Islet precursor cell (in vitro differentiated cells): ENCODE measurements at places on chromosomes 3 and 15.

DNA sequence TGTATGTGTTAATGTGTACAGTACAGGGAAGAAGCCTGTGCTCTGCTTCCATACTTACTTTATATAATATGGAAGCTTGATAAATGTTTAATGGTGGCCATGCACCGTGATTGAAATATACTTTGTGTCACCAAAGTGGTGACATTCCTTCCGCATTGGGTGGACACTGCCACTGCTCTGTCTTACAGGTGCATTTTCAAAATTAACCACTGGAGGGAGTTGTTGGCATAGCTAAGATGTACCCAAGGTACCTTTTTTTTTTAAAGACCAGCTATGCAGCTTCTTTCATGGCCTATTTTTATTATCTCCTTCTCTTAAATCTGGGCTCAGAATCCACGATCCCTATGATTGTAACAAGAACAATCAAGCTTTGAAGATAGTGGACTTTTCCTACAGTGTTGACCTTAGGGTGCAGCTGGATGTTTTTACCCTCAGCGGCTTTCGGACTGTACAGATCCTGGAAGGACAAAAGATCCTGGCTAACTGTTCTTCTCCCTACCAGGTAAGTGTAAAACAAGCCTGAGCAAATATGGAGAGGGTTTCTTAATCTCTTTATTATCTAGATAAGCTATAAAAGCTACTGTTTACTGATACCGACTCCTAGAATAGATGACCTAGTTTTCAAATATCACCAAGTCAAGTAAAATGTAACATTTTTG is 21.6 kb upstream of the PAK6 start:
- peak; percentile 69 for DNase-seq

GRCh38 chr15:66832664-66833063 is 130.6 kb downstream of the SMAD6 start:
- no peak for DNase-seq

- no peak for DNase-seq
These were observed 40.8 kb upstream of the OSTN start for GRCh38 chr3:191158247-191158646.

GRCh38 chr3:133570937-133571320 is 2.6 kb upstream of the CDV3 start:
- DNase-seq, result no peak

DNA sequence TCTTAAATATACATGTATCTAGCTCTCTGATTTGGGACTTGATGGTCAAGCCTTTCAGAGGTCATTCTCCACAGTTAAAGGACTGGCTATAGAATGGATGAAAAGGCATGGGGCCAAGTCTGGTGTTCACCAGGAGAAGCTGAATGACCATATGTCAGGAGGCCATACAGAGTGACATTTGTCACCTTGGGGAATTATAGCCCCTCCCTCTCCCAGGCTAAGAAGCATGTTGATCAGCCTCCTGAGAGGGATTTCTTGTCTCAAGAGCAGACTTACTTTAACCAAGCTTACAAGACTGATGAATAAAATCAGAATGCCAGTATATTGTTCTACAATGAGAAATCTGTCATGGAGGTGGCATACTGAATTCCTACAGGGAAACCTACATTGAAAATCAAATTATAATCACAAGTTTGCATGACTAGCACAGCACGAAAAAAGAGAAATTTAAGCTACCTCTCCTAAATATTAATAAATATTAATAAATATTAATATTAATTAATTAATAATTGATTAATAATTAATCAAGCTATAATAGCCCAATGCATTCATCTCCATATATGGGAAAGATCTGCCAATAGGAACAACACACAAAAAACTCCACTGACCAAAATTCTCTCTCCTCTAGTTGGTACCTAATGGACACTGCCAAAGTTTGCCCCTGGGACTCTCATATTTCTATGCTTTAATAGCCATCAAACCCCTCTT is 47.3 kb downstream of the ATP8B4 start:
- no peak for DNase-seq

- no peak for DNase-seq
These were observed 302.0 kb downstream of the EDEM1 start for GRCh38 chr3:5489536-5489935.

DNA sequence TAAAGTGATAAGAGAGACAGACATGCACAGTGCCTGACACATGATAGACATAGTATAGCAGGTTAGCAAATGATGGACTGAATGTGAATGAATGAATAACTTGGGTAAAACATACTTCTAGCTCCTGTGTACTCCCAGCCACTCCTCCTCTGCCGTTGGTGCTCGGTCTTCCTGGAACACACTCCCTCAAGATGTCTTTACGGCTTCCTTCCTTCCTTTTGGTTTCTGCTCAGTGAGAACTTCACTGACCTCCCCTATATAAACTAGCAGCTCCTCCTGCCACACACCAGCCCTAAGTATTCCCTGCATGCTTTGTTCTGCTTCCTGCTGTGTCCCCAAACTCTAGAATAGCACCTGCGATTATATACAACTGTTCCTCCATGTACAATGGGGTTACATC is 50.2 kb downstream of the RAD54L2 start:
- no peak for DNase-seq

DNA sequence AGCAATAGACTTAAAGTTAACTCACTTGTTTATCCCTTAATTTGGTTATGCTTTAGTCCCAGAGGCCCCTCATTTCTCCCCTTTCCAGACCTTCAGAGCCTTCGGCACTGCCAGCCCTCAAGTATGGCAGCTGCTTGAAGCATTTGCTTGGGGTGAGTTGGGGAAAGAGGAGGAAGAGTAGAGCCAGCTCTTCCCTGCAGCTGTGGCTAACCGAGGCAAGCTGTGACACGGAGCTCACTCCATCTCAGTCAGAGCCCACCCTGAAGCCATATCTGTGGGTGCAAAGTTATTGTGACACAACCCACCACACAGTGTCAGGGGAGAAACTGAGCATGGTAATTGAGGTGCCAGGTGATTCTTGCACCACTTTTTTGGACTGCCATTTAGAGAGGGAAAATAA is 66.1 kb downstream of the FILIP1L start:
- DNase-seq, result no peak

GRCh38 chr15:69253156-69253555 is 45.6 kb upstream of the PAQR5 start:
- DNase-seq, result no peak

DNA sequence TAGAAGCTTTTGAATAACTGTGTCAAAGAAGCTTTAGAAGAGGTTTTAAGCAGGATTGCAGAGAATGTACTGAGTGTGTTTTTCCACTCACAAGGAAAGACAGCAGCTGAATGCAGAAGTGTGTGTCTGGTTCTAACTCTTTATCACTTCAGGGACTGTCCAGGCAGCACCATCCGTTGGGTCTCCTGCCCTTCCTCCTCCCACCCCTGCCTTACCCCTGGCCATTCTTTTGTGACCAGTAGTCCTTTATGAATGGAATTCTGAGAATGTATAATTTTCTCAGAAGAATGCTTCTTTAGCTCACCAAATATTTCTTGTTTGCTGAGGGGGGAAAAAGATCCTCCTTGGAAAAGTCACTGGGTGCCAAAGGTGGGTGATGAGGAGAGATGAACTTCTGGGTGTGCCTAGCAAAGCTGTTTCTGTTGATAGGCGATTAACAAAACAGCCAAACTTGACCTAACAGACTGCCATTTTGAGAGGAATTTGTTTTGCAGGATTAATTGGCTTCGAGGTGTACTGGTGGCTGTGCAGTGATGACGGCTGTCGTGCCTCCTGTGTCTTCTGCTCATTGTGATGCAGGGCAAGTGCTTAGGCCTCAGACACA is 70.9 kb downstream of the IGF1R start:
- no peak for DNase-seq

GRCh38 chr3:72160351-72160750 is 375.4 kb upstream of the PROK2 start:
- no peak for DNase-seq

- no peak for DNase-seq
These were observed 11.7 kb downstream of the MRPS22 start for GRCh38 chr3:139355476-139355875.

DNA sequence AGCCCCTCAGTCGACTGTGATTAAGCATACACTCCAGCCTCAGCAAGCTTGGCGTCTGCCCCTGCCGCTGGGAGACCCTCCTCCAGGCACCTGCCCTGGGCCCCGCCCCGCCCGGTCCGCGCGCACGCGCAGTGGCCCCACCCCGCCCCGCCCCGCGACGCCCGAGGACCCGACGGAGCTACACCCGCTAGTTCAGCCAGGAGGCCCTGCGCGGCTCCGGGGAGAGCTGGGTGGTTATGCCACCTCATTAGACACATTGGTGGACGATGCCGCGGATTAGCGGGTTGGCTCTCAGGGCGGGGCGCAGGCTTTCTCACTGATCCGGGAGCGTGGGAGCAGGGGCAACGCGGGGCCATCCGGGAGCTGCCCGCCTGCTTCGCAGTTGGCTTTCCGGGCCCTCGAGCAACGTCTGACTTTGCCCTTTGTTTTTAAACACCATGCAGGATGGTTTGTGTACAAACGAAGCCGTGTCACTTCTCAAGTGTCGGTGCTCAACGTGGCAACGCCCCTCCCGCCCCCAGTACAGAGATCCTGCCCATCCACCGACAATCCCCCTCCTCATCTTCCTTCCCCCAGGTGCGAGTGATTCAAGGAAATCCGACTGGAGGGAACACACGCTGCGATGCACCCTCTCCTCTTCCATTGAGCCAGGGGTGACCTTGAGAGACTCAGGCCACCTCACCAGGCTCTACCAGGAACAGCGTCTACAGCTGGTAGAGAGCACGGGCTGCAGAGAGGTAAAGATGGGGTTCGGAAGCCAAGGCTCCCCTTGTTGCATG is 109.3 kb downstream of the SHQ1 start:
- DNase-seq, result peak; percentile 86

DNA sequence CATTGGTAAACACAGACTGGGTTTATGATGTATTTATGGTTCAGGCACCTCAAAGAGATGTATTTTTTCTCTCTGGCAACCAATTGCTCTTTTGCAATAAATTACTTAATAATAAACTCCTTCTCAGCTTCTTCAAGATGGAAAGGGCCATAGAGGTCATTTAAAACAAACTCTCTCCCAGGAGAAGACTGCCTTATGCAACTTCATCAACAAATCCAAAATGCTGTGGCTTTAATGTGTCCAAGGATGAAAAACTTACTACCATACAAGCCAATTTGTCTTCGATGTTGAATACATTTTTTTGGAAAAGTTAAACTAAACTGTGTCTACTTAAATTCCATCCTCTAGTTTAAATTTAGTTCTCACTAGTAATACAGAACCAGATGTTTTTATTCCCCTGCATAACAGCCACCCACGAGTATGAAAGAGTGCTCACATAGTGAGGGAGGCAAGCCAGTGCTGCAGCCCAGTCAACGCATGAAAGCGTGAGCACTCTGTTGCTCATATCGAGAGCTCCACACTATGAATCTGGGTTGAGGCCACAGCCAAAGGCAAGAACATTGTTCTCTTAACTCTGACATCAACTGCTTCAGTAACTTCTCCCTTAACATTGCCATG is 761.3 kb upstream of the GRM7 start:
- DNase-seq, result no peak

DNA sequence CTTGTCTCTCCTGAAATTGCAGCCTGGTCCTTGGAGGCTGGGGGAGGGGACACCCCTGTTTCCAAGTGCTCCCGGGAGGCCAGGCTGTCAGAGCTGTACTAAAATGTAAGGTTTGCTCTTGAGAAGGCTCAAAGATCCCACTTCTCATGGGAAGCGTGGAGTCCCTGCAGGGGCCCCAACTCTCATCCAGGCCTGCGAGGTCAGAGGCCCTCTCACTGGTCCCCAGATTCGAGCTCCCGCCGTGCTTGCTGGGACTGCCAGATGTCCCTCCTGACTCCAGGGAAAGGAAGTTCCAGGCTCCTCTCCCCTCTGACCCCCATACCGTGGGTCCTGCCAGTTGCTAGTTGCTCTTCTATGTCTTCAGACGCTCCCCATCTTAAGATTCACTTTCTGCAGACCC is 14.5 kb upstream of the ANPEP start:
- DNase-seq, result no peak

GRCh38 chr15:48601095-48601494 is 44.4 kb downstream of the FBN1 start:
- peak; percentile 53 for DNase-seq

DNA sequence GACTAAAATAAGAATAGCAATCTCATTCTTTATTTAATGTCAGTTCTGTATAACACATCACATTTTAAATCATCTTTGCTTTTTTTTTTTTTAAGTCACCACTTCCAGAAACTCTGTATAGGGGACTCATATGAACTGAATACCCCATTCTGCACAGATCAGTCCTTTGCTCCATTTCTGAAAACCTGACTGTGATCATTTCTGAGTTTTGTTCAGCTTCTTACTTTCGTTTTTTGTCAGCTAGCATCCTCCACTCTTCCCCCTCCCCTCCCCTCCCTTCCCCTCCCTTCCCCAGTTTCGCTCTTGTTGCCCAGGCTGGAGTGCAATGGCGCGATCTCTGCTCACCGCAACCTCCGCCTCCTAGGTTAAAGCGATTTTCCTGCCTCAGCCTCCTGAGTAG is 49.8 kb upstream of the SGO1 start:
- DNase-seq, result no peak

- no peak for DNase-seq
These were observed 62.2 kb downstream of the MYLK start for GRCh38 chr3:123821920-123822319.

DNA sequence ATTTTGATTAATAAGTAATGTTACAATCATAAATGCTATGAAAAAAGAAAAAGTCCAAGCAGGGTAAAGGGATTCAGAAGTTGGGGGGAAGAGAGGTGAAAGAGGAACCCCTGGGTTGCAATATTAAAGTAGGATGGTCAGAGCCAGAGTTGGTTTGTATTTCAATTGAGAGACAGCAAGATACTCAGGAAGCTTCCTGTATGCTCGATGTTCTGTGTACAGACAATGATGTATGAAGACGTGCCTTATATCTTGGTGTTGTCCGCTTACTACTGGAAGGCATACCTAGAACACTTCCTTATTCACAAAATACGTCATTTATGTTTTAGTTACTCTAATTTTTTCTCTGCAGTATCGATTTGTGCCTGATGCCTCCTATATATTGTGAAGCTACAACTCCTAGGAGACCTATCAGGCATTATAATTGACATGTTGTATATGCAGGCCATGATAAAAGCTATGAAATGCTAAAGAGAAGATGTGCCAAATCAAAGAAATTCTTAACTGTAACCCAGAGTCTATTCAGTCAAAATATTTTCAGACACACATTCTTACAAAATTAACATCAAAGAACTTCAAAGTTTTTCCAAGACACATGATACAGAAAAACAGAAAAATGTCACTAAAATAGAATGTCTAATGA is 87.5 kb downstream of the TBL1XR1 start:
- no peak for DNase-seq

- DNase-seq, result no peak
These were observed 147.5 kb downstream of the LRTM1 start for GRCh38 chr3:54780336-54780735.

- no peak for DNase-seq
These were observed 8.7 kb downstream of the ESYT3 start for GRCh38 chr3:138443091-138443490.

- DNase-seq, result no peak
These were observed 2.0 kb downstream of the SIDT1 start for GRCh38 chr3:113534365-113534764.

GRCh38 chr3:48398701-48399386 is 26.8 kb downstream of the FBXW12 start:
- DNase-seq, result no peak

- no peak for DNase-seq
These were observed 400.9 kb downstream of the TBL1XR1 start for GRCh38 chr3:176796371-176796770.
